ENCODE measurements at places on chromosomes 4 and X.
A peak's percentile ranks its signal among the peaks of the same experiment; 100 is the strongest.

DNA sequence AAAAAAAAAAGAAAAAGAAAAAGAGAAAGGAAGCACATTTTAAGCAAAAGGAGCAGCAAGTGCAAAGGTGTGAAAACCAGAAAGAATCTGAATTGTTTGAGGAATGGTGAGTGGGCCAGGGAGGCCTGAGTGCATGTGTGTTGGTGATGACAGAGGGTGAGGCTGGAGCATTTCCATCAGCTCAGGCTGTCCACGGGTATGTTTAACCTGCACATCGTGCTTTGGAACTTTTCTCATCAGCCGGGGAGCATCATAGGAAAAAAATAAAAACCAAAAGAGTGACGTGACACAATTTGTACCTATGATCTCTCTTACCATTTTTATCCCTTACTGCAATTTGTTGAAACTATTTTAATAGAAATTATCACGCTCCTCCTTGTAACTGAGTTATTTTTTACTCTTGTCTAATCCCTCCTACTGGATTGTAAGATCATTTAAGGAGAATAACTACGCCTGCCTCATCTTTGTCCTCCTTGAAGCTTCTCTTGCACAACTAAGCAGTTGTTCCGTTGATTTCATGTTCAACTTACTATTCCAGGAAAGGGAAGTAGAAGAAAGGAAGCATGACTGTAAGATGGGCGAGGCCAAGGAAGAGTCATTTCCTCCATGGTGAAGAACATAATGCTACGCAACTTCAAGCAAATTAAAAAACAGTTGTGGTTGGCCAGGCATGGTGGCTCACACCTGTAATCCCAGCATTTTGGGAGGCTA lies 7.0 kb downstream of the PALLD start:
- DNase-seq, result peak; percentile 81

DNA sequence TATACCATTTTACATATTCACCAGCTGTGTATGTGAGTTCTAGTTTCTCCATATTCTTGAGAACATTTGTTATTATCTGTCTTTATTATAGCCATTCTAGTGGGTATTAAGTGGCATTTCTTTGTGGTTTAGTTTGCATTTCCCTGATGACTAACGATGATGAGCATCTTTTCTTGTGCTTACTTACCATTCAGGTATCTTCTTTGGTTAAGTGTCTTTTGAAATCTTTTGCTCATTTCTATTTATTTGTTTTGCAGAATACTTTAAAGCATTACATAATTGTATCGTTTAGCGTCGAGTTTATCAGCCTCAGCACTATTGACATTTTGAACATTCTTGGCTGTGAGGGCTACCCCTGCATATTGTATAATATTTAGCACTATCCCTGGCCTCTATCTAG lies 85.4 kb downstream of the FRMPD4 start:
- DNase-seq, result no peak

DNA sequence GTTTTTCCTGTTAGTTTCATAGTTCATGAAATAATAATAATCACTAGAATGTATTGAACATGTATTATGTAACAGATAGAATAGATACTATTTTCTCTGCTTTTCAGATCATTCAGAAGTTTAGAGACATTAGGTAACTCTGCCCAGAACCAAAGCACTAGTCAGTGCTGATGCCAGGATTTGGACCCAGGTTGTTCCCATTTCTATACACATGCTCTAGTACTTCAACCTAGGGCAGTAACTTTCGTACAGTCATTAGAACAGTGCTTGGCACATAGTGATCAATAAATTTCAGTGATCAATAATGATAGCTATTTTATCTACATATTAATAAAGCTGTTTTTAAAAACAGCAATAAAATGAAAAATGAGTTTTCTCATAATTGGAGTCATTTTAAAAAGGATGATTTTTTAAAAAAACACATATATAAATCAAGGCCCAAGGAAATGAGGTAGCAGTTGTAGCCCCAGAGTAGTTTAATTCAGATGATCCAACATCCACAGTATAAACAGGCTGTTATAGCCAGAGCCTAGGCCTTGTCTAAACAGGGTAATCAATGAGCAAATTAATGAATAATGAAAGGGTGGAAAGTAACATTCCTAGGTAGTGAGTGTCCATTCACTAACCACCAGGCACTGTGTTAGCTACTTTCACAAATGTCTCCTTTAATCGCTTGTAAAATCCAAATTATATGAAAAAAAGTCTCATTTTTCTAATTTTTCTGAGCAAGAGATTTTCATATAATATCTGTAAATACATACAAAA lies 25.6 kb downstream of the TXK start:
- DNase-seq, result no peak

DNA sequence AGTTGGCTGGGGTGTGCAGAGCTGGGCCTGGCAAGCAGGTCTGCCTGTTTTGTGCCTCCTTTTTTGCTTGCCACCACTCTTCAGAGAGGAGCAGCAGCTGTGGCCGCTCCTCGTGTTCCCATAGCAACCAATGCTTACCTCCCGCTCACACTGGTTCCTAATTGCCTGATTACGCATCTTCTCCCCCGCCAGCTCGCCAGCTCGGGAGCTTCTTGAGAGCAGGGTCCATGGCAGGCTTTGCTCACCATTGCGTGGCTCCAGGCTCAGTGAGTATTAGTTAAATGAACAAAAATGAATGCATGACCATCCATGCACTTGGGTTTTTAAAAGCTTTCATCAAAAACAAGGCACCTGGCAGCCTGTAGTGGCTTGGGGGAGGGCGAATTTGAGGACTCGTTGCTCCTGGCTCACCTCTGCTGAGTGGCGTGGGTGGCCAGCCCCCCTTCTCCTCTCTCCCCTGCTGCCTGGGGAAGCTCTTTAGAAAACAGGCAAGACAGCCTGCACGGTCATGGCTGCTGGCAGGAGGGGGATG lies 14.2 kb upstream of the PJA1 start:
- DNase-seq, result no peak

DNA sequence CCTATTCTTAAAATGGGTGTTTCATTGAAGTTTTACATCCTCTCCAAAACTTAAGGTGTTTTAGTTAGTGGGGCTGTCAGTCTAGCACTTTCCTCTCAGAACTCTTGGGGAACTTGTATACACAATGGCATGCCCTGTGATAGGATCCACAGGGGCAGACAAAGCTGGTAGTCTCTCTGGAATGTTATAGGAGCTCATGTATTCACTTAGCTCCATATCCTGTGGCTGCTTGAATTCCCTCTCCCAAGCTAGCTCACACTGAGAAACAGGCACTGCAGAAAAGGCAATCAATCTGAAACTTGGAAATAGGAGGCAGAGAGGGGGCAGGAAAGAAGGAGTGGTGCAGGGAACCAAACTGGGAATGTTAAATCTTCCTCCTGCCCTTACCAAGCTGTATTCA lies 26.3 kb upstream of the ARMCX2 start:
- no peak for DNase-seq

- no peak for DNase-seq
Measured at GRCh38 chr4:165331823-165332222, 4.4 kb downstream of the MSMO1 start.

DNA sequence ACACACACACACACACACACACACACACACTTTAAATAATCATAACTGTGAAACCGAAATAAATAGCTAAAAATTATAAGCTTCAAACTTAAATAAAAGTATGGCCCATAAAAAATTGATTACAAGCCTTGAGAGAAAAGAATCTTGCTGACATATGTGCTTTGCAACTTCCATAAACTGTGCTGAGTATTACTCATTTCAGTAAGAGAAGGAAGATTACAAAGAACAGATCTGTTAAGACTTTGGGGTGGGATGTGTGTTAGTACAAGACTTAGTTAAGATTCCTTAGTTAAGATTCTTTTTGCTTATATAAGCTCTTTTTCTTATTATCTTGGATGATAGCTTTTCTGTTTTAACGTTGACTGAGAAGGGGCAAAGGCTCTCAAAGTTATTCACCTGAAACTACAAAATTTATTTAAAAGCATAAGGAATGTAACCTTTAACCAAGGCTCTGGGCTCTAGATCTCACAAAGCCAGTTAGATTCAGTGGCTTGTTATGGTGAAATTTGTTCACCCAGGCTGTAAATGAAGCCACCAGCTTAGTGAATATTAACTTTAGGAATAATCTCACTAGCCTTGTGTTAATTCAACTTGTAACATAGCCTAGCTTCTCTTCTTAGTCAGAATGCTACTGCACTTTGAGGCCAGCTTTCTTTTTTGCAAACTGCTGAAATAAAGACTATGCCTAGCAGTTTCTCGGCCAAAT lies 58.2 kb downstream of the ARSJ start:
- DNase-seq, result no peak

Measured in suppressor macrophage (primary cell).